Activated CD4-positive, alpha-beta T cell treated with anti-CD3 and anti-CD28 coated beads, Interleukin-2, Interleukin-6, amounts not matched to agents 100 ng/mL and 50 ng/mL, durations not matched to agents 16 hours and 8 hours (primary cell): ENCODE measurements at places on chromosomes 1 and 21.

DNA sequence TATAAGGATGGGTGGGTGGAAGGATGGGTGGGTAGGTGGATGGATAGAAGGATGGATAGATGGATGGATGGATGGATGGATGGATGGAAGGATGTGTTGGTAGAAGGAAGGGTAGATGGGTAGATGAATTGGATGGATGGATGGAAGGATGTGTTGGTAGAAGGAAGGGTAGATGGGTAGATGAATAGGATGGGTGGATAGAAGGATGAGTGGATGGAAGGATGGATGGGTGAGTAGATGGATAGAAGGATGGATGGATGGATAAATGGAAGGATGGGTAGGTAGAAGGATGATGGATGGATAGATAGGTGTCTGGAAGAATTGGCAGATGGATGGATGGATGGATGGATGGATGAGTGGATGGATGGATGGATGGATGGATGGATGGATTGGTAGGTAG lies 6.0 kb downstream of the MASP2 start:
- no peak for DNase-seq

DNA sequence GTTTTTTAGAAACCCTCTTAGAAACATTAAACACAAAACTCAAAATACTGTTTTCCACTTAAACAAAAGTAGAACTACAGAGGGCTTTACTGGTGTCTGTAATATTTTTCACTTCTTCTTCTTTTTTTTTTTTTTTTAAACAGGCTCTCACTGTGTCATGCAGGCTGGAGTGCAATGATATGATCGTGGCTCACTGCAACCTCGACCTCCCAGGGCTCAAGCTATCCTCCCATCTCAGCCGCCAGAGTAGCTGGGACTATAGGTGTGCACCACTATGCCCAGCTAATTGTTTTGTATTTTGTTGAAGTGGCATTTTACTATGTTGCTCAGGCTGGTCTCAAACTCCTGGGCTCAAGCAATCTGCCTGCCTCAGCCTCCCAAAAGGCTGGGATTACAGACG lies 194.8 kb downstream of the DAB1 start:
- no peak for DNase-seq

- DNase-seq = no peak
These were observed 13.0 kb upstream of the COL18A1 start for GRCh38 chr21:45391743-45392572.

GRCh38 chr21:41801321-41802197 lies 34.7 kb upstream of the RIPK4 start:
- DNase-seq = no peak

DNA sequence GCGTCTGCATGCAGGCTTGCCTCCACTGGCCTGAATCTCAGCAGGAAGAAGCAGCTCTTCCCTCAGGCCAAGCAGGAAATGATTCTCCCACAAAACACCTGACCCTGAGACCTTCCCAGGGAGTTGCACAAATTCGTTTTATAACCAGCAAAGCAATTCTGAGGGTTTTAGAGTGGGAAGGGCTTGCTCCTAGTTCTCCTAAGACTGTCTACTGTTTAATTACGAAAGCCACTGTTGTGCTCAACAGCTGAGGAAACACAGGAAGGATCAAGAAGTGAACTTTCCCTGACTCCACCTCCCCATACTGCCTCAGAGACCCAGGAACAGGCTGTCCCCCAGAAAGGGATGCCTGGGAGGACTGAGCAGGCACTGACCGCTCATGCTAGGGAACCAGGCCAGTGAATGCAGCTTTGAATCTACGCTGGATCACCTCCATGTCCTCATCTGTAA lies 37.0 kb upstream of the PUM1 start:
- DNase-seq = no peak

- DNase-seq = no peak
These were observed 38.0 kb upstream of the PTGFRN start for GRCh38 chr1:116871779-116872146.

GRCh38 chr1:183651612-183652011 lies 1.5 kb downstream of the APOBEC4 start:
- no peak for DNase-seq

DNA sequence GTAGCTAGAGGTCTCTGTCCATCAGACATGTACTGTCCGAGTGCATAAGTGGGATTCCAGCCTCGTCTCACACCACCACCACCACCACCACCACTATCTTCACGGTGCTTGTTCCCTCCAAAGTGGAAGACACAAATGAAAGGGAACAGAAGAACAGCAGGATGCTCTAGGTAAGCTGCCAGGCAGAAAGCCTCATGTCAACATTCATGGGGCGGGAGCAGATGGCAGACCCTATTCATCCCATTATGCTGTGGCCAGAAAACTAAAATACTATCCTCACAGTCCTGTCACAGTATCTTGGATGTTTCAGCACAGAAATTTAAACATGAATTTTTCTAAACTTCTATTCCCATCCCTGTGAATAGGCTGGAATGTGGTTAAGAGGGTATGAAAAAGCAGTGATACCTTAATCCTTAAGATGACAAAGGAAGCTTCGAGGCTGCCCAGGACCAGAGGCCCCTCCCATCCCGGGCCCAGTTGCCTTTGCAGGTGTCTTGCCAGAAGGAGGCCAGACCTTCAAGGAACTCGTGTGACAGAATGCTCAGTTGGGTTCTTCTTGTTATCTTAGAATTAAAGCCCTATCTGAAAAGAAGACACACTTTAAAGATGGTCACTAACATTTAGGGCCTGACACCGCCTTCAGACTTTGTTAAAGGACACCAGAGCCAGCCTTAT lies 24.7 kb downstream of the APCS start:
- no peak for DNase-seq

- DNase-seq = no peak
These were observed 14.2 kb downstream of the BSDC1 start for GRCh38 chr1:32380057-32380456.

GRCh38 chr1:67491280-67491679 lies 61.1 kb upstream of the SERBP1 start:
- DNase-seq = no peak

DNA sequence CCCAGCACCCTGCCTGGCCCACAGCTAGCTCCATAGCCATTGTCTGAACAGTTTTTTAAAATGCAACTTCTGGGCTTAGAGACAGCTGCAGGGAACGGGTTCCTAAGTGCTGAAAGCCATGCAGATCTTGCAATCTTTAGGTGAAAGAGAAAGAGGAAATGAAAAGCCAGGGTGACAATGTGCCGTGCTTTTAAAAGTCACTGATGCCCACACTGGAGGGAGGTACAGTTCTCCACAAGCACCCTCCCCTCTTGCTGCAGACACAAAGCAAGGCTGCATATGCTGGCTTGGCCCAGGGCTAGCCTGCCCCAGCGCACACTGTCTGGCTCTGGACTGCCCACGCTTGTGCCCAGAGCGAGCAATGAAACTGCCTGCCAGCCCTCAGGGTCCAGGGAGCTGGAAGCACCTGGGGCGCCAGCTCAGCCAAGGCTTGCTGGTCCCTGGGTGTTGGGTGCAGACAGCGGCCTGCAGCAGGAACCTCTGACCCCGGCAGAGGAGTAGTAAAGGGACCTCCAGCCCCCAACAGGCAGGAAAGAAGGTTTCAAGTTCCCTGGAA lies 70.4 kb downstream of the AJAP1 start:
- DNase-seq = no peak

DNA sequence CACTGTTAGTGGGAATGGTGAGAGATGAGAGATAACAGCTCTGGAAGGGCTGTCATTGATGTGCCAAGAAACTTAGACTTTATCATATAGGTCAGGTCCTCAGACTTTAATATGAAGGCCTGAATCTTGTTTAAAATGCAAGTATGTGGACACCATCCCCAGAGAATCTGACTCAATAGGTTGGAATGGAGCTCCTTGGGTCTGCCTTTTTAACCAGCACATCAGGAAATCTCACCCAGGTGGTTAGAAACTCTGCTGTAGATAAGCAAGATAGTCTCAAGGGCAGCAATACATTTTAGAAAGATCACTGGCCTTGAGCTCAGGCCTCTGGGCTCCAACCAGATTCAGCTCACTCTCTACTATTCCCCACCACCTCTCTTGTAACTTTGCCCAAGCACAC lies 180.4 kb downstream of the SLC44A5 start:
- DNase-seq = no peak

GRCh38 chr1:115134231-115134630 lies 44.9 kb upstream of the TSPAN2 start:
- DNase-seq = no peak

DNA sequence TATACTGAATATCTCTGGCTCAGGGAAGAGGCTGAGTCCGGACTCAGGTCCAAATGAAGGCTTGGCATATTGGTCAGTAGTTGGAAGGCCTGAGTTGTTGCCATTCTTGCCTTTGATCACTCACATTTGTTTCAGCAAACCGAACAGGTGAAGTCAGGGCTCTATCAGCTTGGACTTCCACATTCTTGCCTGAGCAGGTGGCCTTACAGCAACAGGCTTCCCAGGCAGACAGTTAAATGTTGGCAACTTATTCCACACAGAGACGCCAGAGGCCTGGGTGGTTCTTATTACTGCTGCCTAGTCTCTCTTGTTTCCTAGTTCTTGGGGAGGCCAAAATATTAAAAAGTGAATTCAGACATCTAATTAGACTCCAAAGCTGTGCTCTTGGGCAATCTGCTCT lies 36.6 kb downstream of the XCL2 start:
- DNase-seq = no peak

DNA sequence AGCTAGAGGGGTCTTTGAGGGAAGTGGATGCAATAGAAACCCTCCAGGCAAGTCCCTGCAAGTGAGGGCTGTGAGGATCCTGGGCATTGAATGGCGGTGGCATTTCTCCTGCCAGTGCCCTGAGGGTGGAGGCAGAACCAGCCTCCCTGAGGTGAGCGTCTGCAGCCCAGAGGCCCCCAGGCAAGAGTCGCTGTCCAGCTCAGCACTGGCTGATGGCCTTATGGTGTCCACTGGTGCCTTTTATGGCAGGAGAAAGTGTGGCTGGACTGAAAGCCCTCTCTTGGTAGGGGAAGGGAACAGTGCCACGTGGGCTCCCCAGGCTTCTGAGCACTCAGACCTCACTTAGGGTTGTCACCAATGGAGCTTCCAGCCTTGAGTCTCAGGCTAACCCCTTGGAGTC lies 77.3 kb downstream of the SH3BGR start:
- no peak for DNase-seq

DNA sequence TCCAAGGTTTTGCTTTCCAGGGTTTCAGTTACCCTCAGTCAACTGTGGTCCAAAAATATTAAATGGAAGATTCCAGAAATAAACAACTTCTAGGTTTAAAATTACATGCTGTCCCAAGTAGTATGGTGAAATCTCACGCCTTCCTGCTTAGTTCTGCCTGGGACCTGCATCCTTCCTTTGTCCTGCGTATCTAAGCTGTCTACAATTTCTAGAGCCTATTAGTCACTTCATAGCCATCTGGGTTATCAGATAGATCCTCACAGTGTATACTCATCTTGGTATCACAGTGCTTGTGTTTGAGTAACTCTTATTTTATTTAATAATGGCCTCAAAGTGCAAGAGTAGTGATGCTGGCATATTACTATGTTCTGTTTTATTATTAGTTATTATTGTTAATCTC lies 157.7 kb downstream of the ROR1 start:
- DNase-seq = no peak

DNA sequence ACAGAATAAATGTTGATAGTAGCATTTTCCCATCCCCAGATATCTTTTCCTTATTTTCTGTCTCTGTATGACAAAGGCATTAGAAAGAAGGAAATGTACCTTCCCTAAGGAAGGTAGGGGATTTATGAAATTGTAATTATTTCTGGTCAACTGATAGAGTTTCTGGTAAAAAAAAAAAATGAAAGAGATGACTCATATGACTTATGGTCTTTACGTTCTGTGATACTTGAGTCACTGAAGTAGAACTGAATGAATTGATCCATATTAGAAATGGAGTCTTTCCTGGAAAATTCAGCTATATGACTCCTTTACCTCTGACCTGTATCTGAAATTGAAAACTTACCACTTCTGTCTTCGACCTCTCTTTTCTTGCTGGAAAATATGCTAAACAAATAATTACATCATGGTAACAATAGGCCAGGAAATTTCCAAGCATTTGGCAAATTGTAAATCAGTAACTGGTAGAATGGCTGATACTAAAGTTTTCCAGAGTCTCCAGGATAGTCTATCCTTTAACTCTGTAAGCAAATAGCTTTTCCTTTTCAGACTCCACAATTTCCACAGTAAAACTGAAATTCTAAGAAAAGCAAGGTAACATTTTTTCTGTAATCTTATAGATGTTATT lies 364.3 kb upstream of the PTBP2 start:
- no peak for DNase-seq

DNA sequence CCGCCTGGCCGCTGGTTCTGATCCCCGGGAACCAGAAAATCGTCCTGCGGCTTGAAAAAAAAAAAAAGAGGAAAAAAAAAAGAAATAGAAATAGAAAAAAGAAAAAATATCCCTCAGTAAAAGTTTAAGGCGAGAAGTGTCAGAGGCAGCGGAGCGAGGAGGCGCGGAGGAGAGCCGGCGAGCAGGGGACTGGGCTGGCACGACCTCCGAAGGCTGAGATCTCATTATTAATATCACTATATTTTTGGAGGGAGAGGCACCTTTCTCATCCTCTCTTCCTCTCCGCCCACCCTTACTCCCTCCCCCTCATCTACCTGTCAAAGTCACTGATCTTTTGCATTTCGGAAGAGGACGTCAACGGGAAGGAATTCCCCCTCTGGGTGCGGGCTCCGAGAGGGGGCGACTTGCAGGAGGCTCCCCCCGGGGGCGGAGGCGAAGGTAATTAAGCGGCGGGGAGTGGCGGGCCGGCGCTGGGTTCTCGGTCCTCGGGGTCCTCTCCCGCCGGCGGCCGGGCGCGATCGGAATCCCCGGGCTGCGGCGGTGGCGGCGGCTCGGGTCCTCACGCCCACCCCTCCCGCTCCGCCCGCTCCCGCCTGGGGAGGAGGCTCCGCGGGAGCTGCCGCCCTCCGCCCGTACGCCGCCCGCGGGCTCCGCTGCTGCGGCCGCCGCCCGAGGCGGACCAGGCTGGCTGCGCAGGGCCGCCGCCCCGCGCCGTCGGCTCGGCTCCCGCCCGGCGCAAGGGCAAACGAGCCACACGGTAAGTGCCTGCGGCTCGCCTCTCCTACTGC lies at the start of gene NTNG1:
NTNG1 (plus strand) TSS at position 337 of the 788 bp plus-strand sequence.
- no peak for DNase-seq

DNA sequence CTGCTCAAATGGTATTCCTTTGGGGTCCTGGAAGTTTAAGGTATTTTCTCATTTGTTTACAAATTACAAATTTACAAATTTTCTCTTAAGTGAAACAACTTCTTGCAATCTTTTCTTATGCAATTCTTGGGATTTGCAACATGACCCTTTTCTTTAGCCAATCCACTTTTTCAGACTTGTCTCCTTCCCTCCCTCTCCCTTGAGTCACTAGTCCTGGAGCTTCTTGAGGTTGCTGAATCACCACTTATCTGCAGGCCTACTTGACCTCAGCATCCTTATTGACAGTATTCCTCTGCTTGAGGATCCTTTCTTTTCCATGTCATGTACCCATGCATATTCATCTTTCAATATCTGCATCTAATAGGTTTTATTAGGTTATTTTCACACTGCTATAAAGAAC lies 302.8 kb upstream of the ADAMTS5 start:
- no peak for DNase-seq
